ENCODE measurements at places on chromosomes 2 and 18.

DNA sequence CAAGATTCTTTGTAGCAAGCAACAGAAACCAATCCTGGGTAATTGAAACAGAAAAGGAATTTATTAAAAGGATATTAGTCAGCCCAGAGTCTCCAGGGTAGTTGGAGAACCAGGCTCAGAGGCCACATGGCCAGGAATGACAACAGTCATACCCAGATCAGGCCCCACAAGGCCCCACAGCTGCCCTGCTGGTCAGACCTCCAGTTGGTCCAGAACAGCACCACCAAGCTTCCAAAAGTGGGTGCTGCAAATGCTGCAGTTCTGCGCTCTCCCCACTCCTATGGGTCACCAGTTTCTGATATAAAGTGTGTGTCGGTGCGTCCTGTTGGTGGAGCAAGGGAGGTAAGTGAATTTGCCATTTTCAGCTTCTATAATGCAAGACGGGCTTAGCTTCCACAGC, 29.9 kb downstream of the KLHL29 start:
- DNase-seq: no peak

- DNase-seq: no peak
Observed at GRCh38 chr2:130936451-130936850, 99.7 kb downstream of the ARHGEF4 start.

DNA sequence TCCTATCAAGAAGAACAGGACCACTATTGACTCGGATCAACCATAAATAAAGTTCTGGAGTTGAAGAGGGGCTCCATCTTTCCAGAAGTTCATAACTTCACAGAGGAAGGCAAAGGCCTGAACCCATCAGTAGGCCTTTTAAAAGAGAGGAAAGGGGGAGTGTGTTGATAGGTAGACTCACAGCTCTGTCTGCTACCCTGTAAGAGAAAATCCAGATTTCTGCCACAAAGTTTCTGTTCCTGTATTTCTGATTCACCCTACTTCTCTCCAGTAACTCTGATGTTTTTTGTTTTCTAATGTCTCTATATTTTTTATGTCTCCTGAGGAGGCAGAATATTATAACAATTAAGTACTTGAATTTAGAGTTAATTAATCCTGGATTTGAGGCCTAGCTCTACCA, 564.0 kb downstream of the TNS1 start:
- DNase-seq: no peak

- DNase-seq: no peak
Observed at GRCh38 chr2:199404841-199405240, 52.9 kb downstream of the SATB2 start.

DNA sequence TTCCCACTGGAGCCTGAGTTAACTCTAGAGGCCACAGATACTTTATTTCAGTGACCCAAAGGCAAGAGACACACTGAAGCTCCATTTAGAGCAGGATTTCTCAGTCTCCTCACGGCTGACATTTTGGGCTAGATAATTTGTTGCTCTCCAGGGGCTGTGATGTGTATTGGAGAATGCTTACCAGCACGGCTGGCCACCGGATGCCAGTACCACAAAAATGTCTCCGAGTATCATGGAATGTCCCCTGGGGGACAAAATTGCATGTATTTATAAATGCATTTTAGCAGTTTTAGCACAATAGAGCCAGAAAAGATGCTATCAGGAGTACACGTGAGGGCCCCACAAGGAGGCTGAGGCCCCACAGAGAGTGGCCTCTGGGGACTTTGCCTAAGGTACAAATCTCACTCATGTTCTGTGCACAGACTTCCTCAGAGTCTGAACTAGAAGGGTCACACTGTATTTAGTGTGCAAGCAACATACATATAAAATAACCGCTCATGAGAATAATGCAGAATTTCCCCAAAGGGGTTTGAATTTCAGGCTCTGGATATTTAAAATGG, 20.5 kb upstream of the DCC start:
- DNase-seq: no peak

DNA sequence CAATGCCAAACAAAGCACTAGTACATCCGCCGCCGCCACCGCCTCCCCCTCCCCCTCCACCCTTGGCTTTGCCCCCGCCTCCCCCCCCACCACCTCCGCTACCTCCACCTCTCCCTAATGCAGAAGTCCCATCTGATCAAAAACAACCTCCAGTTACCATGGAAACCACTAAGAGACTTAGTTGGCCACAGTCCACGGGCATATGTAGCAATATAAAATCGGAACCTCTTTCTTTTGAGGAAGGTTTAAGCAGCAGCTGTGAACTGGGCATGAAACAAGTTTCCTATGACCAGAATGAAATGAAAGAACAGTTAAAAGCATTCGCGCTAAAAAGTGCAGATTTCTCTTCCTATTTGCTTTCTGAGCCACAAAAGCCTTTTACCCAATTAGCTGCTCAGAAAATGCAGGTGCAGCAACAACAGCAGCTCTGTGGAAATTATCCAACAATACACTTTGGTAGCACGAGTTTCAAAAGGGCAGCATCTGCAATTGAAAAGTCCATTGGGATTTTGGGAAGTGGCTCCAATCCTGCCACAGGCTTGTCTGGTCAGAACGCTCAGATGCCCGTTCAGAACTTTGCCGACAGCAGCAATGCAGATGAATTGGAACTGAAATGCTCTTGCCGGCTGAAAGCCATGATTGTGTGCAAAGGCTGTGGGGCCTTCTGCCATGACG, 168.0 kb downstream of the ASXL3 start:
- DNase-seq: no peak

- no peak for DNase-seq
Observed at GRCh38 chr2:198055716-198056115, 251.3 kb downstream of the PLCL1 start.

DNA sequence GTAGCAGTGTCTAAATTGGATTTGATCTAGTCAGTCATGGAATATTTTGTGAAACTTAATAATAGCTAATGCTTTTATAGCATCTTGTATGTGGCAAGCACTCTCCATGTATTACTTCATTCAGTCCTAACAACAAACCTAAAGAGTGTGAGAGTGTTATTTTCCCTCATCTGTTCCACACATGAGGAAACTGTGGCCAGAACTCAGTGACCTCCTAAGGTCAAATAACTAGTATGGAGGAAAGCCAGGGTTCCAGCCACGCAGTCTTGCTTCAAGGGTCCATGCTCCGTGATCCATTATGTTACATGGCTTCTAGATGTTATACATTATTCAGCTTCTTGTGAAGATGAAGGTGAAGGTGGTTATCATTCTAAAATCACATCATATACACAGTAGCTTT, 45.5 kb downstream of the TWSG1 start:
- DNase-seq: no peak

GRCh38 chr2:199883474-199884212, 27.4 kb upstream of the C2orf69 start:
- DNase-seq: no peak

GRCh38 chr18:31657823-31658669, 26.3 kb downstream of the B4GALT6 start:
- DNase-seq: peak; percentile 2

DNA sequence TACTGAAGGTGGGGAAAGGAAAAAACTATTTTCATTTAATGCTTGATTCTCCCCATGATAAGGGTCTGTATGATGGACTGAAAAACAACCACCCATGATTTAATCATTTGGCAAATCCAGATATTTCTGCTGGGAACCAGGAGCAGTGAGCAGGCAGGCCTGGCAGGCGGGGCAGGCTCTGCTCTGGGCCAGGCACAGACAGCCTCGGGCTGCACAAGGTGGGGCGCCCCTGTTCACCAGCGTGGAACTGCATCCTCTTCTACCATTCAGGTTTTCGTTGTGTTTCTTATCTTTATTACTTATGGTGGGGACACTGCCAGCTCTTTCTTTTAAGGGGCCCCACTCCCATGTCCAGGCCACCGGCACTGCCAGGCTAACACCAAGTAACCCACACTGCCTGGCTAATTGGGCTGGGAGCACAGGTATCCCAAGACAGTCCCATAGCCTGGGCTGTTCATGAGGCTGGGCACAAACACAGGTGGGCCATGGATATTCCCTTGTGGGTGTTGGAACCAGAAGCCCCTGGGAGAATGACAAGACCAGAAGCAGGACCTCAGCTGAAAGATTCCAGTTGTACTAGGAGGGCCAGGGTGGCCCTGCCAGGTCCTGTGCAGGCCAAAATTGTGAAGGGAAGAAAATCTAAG, 57.1 kb upstream of the RALBP1 start:
- no peak for DNase-seq

DNA sequence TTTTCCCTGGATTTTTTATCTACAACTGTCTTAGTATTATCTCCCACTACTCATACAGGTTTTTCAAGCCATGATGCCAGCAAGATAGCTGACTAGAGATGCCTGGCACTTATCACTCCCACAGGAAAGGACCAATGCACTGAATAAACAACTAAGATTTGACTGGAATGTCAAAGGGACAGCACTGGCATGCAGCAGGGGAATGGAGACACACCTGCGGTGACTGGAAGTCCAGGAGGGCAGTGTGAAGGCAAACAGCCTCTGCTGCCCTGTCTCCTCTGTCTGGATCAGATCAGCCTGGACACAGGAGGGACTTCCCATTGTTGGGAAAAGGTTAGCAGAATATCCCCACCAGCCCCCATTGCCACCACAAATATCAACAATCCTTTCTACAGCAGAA, 85.1 kb downstream of the TMEM237 start:
- no peak for DNase-seq

GRCh38 chr2:224310943-224311625, 90.8 kb downstream of the FAM124B start:
- no peak for DNase-seq

DNA sequence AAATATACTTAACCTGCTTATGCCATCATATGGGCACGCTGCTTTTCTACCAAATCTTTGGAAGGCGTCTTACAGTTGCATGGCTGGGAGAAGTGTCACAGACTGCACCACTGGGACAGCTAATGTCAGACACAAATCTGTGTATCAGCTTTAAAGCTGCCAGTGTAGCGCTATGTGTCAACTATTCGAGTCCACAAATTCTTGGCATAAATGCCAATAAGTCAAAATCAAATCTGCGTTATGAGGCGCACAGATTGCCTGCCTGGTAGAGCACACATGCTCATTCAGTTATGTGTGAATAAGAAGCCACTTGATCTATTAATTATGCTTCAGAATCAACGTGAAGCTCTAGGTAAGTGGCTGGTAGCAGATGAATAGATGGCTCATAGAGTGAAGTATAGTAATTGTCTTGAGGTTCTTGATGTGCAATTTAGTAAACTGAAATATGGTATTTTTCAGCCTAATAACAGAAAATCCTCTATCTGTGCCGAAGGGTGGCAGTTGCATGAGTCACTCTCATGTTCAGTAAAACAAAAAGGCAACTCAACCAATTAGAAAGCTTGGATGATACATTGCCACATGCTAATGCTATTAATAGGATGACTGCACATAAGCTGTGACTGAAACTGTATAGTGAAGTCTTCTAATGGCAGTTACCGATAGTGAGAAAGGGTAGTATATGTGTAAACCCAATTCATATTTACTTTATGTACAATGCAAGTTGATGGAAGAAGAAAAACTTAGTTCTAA, 52.0 kb downstream of the DCC start:
- no peak for DNase-seq

- no peak for DNase-seq
Observed at GRCh38 chr2:118134650-118135049, 46.4 kb downstream of the INSIG2 start.

GRCh38 chr2:99471654-99472599, 17.9 kb downstream of the REV1 start:
- no peak for DNase-seq

DNA sequence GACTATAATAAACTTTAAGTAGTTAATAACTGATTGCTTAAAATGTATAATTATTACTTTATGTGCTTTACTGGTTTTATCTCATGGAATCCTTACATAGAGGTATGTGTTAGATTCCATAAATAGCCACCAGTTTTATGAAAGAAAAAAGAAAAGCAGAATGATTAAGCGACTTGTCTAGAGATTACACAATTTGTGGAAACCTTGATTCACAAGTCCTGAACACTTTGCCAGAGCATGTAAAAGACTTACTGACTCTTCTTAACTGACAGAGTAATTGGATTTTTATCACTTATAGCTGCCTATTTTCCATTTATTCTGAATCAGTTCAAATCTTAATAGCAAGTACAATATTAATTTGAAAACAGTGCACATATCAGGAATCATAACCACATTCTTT, 448.7 kb upstream of the NETO1 start:
- DNase-seq: no peak

DNA sequence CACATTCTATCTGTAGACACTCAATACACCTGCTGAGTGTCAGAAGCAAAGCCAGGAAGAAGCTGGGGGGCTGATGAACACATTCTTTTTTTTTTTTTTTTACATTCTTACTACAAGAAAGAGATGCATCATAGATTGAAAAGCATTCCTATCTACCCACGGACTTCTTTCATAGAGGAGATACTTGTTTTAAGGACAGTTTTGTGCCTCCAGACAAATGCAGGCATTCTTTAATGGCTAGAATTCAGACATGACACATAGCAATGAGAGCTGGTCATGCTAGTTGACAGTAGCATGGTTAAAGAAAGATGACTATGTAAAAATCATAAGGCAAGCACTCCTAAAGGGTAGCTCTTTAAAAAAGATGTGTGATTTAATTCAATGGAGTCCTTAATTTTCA, 110.2 kb downstream of the EPHA4 start:
- DNase-seq: no peak

- DNase-seq: no peak
Observed at GRCh38 chr2:120235681-120236080, 12.5 kb upstream of the TMEM185B start.

DNA sequence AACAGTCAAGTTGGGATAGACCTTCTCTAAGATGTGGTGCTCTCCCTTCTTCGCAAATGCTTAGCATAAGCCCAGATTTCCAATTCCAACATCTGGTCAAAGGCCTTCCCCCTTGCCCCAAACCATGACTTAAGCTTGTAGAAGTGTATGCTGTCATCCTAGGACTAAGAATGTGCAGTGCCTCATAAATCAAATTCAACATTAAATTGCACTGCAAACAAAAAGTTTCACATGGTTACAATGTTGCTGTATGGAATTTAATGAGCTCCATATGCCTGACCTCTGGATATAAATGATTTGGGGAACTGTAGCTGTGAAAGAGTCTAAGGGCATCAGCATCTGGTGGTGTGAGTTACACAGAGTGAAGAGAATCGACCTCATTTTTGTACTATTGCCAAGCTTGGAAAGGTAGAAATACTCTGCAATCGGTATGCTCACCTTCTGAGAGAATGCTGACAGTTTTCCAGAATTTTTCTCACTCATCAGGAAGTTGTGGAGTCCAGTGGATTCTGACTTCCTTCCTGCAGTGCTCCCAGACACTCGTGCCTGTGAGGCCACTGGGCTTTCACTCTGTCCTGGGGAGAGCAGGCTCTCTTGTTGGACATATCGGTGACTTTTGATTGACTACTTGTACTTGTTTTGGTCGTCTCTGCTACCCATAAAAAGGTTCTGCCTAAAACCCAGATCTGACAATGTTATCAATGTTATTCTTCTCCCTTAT, 40.6 kb downstream of the FASTKD2 start:
- no peak for DNase-seq

GRCh38 chr2:241156971-241157441, 6.7 kb downstream of the PPP1R7 start:
- no peak for DNase-seq

DNA sequence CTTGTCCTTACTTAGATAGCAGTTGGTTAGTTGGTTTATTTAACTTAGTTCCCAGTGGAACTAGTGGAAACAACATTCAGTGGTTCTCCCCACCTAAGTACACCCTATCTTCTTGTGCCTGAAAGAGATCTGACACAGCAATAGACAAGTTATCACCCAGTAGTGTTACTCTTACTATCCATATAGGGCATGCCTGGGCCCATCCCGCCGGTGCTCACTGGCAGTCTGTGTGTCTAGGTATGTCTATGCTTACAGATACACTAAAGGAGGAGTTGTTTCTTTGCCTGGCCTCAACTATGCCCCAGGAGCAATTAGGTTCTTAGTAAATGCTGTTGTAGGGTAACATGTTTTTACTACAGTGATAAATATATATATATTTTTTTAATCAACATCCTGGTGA, 12.0 kb upstream of the NRP2 start:
- no peak for DNase-seq

Data from stimulated activated CD4-positive, alpha-beta T cell treated with anti-CD3 and anti-CD28 coated beads, Interleukin-1b, Interleukin-23, amount 100 ng/mL, for 1 hour (primary cell).